ENCODE measurements at places on chromosomes 12 and 14.

DNA sequence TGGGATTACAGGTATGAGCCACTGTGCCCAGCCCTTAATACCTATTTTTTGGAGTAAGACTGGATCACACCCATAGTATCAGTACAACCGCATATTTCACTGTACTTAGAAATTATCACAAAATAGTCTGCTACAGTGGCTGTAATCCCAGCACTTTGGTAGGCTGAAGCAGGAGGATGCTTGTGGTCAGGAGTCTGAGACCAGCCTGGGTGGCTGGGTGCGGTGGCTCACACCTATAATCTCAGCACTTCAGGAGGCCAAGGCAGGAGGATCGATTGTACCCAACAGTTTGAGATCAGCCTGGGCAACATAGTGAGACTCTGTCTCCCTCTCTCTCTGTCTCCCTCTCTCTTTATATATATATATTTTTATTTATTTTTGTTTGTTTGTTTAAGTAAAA lies 5.9 kb downstream of the SPTLC2 start:
- DNase-seq = no peak

DNA sequence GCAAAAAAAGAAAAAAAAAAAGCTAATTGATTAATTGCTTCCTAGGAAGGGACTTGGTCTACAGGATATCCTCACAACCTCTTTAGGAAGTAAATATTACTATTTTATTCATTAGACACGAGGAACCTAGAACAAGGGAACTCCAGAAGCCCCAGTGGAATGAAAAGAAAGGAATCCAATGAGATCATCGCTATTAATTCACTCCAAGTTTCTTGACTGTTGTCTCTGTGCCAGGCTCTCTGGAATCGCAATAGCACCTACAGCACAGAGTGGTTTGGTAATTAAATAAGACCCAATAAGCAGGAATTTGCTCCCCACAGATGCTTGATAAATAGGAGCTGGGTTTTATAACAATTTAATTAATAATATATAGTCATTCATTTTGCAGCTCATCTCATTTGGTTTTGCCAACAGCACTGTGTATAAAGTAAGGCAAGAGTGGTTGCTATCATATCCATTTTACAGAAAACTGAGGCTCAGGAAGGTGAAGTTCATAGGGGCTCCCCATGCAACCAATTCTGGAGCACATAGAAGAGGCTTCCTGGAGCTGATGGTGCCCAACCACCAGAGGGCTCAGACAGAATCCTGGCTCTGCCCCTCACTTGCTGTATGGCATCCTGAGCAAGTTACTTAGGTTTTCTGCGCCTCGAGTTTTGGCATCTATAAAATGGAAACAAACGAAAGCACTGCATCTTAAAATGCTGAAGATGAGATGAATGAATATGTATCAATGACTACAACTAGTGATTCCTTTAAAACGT lies 420.2 kb downstream of the MED13L start:
- DNase-seq = no peak

- no peak for DNase-seq
These were observed 35.6 kb downstream of the AACS start for GRCh38 chr12:125100551-125101434.

- DNase-seq = no peak
These were observed 228.6 kb downstream of the CHST11 start for GRCh38 chr12:104685366-104685765.

- no peak for DNase-seq
These were observed 15.4 kb upstream of the HIGD1C start for GRCh38 chr12:50936821-50937530.

GRCh38 chr14:50612806-50613205 lies 52.9 kb downstream of the ATL1 start:
- no peak for DNase-seq

DNA sequence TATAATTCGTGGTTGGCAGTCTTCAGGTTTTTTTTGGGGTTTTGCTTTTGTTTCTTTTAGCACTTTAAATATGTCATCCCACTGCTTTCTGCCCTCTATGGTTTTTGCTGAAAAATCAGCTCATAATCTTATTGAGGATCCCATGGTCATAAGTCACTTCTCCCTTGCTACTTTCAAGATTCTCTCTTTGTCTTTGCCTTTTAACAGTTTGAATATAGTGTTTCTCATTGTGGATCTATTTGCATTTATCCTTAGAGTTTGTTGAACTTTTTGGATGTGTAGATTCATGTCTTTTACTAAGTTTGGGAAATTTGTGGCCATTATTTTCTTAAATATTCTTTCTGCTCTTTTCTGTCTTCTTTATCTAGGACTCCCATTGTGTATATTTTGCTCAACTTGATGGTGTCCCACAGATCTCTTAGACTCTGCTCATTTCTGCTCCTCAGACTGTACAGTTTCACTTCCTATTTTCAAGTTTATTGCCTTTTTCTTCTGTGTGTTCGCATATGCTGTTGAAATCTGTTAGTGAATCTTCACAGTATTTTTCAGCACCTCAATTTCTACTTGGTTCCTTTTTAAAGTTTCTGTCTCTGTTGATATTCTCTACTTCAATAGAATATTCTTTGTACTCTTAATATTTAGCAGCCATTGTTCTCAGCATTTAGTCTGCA lies 70.8 kb downstream of the WNK1 start:
- no peak for DNase-seq

GRCh38 chr12:59453475-59453874 lies 142.4 kb upstream of the SLC16A7 start:
- no peak for DNase-seq

GRCh38 chr14:92693998-92694795 lies 54.2 kb downstream of the LGMN start:
- no peak for DNase-seq

- DNase-seq = no peak
These were observed 36.7 kb upstream of the BEGAIN start for GRCh38 chr14:100623961-100624360.

DNA sequence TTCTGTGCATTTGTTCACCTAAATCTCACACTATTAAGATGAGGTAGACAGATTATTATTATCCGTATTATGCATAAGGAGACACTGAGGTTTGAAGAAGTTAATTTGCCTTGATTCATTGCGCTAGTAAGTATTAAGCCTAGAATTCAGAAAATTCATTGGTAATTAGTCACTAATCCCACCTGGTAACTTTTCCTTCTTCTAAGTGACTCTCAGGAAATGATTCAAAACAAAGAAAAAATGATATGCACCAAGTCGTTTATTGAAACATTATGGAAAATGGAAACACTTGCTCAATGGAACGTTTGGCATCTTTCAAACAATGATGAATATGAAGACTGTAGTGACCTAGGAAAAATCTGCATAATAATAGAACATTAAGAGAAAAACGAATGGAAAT lies 15.2 kb downstream of the RFX4 start:
- DNase-seq = no peak

DNA sequence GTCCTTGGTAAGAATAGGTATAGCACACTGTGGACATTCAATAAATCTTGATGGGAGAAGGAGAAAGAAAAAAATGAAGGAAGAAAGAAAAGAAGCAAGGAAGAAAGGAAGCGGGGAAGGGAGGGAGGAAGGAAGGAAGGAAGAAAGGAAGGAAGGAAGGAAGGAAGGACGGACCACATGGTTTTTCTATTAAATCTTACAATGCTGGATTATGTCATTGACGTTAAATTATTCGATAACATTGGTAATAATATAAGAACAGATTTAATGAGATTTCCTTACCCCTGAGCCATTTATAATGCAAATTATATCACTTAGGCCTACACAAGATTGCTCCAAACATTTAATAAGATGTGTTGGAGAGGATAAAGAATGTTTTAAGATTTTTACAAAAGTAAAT lies 124.9 kb upstream of the SYT1 start:
- DNase-seq = no peak
